ENCODE measurements at places on chromosomes 1 and 21.

- no peak for DNase-seq
Measured at GRCh38 chr1:159798893-159799292, 3.3 kb upstream of the FCRL6 start.

GRCh38 chr1:168585191-168585590, 8.8 kb downstream of the XCL1 start:
- no peak for DNase-seq

- no peak for DNase-seq
Measured at GRCh38 chr1:75985827-75986226, 53.6 kb upstream of the ASB17 start.

DNA sequence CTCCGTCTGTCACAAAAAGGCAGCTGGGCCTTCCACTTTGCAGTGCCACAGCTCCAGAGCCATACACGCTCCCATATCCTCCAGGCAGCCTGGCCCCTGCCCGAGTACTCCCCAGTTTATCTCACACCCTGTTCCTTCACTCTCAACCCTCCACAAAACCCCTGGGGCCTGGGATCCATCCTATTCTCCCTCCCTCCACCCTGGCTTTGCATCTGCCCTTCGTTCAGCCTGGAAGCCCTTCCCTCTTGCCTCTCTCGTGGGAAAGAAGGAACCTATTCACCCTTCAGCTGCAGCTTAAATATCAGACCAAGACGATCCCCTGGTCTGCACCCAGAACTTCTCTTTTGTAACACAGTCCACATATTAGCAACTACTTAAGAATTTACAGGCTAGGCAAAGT, 56.7 kb downstream of the CAMK2N1 start:
- no peak for DNase-seq

DNA sequence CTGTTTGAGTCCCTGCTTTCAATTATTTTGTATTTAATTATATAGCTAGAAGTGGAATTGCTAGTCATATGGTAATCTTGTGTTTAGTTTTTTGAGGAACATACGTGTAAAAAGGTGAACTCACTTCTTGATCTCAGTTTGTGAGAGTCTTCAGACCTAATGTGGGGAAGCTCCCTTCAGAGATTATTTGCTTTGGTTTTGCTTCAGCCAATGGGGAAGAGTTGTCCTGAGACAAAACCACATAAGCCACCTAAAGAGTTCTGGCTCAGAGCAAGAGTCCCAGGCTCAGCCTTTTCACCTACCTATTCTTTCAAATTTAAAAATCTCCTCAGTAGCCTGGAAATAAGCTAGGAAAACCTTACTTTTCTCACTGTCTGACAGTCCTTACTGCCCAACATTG, 138.4 kb downstream of the UCK2 start:
- no peak for DNase-seq

DNA sequence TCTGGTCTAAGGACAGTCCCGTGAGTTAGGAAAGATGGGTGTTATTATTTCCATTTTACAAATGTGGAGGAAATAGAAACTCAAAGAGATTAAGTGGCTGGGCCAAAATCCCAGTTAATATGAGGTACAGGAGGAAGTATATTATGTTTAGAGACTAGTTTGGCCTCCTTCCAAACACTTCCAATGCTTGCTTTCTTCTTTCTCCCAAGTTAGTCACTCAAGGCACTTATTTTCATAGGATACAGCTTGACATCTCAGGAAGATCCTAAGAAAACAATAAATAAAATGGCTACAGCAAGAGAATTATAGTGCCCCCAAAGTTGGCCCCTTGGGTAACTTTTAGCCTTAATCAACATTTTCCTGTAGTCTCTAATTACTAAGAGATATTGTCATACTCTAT, 47.5 kb upstream of the IPO9 start:
- DNase-seq, result no peak

DNA sequence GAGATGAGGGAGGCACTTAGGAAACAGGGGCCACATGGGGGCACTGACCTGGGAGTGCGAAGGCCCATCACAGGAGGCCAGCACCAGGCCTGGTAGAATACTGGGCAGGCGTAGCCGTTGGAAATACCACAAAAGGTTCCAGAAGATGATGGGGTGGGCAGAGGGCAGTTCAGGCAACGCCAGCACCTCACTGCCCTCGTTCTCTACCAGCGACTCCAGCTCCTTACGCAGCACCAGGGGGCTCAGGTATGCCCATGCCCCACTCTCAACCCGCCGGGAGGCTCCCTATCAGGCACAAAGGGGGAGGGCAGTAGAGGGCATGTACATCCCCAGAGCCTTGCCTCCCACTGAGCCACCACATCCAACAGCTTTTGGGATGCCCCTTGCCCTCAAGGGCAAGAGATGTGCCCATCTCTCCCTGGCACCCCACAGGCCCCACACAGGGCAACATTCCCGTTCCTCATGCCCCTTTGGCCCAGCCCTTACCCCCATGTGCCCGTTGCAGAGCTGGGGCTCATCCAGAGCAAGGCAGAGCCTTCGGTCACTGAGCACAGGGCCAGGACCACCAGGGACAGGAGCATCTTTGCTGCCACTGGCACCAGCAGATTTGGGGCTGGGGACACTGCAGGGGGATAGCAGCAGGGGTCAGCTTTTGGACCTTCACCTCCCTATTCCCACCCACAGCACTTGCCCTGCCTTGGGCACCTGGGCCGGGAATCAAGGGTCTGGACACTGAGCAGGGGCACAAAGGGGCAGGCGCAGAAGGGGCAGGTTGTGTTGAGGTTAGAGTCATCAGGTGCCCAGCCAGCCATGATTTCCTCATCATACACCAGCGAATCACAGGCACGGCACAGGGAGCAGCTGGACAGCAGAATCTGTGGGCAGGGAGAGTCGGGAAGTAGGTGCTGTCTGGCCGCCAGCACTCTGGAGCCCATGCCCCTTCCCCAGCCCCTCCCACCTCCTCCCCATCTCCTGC, 9.7 kb upstream of the GATAD2B start:
- no peak for DNase-seq

DNA sequence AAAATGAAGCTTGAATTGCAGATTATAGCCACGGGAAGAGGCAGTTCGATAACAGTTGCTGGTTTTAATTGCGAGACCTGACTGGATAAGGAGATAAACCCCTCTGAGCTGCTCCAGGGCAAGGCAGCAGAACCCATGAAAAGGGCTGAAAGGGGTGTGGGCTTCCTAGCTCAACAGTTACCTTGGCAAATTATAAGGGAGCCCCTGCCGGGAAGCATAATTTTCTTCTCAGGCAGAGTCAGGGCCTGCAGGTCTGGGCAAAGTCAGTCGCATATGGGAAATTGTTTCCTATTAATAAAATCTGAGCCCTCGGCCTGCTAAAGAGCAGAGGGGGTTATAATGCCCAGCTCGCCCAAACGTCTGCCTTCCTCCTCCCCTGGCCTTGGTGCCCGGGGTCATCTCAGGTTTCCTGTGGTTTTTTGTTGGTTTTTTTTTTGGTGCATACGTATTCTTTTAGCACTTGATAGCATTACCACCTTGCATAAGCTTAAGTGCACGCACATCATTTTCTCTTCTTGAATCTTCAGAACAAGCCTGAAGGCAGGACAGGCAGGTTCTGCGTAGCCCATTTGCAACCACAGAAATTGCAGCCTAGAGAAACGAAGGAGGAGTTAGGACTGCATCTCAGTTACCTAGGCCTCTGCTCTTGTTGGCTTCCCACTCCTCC, 33.9 kb upstream of the SELENON start:
- no peak for DNase-seq

DNA sequence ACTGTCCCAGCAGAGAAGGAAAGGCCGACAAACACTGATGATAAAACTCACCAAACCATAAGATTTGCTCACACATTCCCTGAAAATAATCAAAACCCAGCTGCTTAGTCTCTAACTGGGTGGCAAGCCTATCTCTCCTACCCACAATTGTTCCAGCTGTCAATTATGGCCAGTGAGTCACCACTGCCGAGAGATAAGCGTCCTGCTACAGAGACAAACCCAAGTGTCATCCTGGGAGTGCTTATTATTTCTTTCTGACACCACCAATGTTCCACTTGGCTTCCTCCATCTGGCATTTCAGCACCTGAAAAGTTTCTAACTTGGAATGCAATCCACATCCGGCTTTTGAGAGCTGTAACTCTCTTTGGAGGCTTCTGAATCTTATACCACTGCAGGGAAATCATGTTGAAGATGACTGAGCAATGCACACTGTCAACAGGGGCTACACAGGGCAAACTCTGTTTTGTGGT, 51.5 kb upstream of the VAV3 start:
- no peak for DNase-seq

GRCh38 chr1:64021066-64021465, 182.4 kb upstream of the UBE2U start:
- DNase-seq, result no peak

GRCh38 chr1:212746546-212746945, 45.0 kb downstream of the NSL1 start:
- DNase-seq, result no peak

Data from activated CD8-positive, alpha-beta memory T cell treated with anti-CD3 and anti-CD28 coated beads for 4 hours (primary cell).